ENCODE measurements at places on chromosomes 11 and 22.

- no peak for DNase-seq
Measured at GRCh38 chr11:76838678-76839068, 22.0 kb upstream of the ACER3 start.

DNA sequence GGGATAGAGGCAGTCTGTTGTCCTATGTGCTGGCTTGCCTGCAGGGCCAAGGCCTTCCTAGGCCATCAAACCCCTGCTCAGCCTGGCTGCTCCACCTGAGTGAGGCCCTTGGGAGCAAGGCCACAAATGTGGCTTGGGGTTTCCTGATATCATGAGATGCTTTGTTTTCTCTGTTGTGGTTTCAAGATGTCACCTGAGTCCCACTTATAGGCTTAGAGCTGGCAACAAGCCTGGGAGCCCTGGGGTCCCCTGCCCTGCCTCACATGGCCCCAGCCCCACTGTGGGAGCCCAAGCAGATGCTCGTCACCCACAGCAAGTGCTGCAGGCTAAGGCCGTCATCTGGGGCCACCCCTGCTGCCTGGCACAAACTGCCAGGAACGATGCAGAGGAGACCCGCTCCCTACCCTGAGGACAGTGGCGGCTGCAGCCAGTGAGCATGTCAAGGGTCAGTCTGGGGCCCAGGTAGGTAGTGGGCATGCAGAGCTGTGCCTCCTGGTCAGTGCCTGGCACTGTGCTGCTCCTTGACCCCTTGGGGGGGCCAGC lies 75.4 kb upstream of the KCNQ1OT1 start:
- no peak for DNase-seq

DNA sequence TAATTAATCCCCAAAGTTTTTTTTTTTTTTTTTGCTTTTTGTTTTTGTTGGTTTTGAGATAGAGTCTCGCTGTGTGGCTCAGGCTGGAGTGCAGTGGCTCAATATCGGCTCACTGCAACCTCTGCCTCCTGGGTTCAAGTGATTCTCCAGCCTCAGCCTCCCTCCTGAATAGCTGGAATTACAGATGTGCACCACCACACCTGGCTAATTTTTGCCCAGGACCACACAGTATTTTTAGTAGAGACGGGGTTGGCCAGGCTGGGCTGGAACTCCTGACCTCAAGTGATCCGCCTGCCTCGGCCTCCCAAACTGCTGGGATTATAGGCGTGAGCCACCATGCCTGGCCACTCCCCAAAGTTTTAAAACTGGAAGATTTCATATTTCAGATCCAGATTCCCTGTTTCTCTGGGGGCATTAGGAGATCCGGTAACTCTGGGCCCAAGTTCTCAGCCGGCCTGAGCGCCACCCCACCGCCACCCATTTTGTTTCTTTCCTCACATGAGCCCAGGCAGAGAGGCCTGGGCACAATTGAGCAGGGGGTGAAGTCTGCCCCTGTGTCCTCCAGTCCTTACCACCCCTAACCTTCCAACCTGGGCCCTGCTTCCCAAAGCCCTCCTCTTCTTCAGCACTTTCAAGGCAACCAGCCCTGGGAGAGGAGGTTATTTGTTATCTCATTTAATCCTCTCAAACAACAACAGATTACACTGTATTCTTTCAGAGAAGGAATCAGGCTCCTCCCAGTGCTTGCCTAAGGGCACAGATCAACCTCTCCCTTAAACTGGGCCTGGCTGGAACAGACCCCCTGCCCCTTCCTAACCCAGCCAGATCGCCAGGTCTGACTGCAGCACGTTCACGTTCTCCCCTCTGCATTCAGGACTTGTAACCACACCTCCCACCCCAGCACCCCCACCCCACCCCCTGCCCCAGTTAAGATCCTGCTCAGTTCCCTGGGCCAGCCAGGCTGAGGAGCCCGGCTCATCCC lies 1.9 kb upstream of the CSNK1E start:
- DNase-seq, result no peak

DNA sequence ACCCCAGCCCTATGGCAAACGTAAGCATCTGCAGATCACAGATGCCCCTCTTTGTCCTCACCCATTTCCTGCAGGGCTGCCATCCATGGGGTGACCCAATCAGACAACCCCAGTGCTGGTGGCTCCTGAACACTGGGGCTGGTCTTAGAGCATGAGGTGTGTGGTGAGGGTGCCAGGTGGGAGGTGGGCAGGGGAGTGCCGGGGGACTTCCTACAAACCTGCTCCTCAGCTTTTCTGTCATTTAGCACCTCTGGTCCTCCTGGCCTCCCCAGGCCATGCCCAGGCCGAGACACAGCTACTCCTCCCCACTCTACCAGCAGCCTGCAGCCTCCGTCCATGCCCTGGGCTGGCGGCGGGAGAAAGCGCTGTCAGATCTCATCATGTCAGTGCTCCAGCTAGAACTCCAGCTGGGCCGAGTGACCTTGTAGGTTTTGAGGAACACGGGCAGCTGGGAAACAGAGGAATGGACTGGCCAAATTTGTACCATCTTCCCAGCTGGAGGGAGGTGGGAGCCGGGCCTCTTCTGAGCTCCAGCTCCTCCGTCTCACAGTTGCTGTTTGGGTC lies 157.7 kb upstream of the NECTIN1 start:
- no peak for DNase-seq

DNA sequence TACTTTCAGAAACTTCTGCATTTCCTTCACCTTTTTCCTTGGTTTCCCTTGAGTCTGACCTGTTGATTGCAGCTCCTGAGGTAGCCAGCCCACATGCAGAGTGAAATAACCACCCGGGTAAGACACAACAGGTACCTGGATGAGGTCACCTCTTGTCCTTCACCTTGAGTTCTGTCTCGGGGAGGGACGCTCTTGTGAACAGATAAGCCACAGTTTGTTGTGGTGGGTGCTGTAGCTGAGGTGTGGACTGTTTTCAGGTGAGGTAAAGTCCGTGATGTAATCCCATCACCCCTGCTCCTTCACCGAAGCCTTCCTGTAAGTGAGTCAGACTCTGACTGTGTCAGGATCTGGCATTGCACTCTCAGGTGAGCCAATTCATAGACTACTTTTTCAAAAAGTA lies 183.1 kb downstream of the NAV2 start:
- no peak for DNase-seq

- DNase-seq, result no peak
Measured at GRCh38 chr11:78082146-78082545, 2.5 kb upstream of the NDUFC2 start.

DNA sequence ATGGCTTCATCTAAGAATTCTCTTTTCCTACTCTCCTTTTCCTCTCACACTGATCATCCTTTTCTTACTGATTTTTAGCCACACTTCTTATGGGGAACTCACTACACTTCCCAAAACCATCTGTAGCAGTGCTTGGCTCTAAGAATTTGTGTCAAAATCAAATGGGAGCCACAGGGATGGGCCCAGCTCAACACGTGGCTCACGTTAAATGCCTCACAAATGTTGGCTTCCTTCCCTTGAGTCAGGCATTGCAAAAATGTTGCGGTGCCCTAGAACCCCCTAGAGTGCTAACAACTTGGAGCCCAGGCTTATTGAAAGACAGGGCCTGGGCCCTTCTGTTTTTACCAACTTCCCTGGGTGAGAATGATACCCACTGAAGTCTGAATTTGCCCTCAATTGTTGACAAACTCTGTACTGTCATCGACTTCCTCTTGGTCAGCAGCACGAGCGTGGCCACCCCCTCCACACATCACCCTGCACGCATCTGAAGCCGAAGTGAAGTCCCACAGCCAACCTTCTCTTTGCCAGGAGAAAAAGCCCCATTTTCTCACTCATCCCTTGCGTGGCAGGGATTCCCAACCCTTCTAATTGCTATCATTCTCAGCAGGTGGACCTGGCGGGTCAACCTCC lies 69.7 kb downstream of the ELFN2 start:
- no peak for DNase-seq

DNA sequence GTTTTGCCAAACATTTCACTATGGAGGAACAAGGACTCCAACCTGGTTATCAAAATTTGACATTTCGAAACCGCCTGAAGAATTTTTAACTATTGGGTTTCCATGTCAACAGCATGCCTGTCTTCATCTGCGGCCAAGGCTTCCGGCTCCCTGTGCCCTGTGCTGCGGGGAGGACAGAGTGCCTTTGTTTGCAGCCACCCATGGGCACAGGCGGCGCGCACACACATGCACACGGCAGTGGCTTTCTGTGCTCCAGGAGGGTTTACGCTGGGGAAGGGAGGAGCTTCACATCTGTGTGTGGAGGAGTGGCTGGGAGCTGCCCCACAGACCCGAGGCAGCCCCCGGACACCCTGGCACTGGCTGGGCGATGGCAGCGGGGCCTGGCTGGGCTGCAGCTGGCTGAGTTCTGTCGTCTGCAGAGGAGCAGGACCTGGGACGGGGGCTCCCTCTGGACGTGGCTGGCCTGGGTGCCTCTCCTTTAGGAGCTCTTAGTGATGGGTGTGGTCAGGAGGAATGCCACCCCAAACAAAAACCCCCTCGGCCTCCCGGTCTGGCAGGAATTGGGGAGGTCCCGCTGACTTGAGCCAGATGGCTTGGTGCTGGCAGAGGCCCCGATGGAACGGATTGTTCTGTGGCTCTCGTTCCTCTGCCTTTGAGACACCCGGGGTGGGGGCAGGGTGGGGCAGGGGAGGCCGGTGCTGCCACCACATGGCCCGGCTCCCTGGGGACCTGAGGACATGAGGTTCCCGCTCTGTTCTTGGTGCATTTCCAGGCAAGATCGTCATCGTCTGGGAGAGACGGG lies 1290.9 kb downstream of the BRD1 start:
- no peak for DNase-seq

GRCh38 chr11:128227466-128227865 lies 359.9 kb downstream of the ETS1 start:
- no peak for DNase-seq

DNA sequence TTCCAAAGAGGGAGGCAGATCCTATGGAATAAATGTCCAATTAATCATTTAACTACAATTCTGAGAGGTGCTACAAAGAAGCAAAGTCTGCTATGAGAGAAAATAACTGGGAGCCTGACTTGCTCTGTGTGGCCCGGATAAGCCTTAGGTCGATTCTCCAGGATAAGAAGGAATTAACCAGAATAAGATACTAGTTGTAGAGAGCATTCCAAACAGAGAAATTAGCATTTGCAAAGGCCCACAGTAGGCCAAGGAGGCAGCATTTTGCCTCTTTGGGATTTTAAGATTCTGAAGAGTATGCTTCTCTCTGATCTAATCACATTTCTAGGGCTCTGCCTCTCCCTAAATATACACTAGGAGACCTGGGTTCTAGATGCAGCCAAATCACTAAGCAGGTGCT lies 113.7 kb downstream of the SNX19 start:
- DNase-seq, result no peak

DNA sequence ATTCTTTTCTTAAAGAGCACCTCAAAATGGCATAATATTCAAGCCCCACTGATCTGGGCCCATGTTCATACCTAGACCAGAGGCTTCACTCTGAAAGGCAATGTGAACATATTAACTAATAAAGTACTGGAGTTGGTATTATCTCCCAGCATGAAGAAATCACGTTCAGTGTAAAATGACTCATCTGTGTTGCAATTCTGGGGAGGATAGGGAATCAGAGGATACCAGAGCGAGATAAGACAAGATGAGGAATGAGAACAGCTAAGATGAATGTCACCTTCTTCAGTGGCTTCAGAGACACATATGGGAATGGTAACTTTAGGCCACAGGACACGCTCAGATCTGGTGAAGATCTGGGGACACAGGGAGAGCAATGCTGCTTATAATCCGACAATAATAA lies 121.1 kb downstream of the NTM start:
- DNase-seq, result no peak

DNA sequence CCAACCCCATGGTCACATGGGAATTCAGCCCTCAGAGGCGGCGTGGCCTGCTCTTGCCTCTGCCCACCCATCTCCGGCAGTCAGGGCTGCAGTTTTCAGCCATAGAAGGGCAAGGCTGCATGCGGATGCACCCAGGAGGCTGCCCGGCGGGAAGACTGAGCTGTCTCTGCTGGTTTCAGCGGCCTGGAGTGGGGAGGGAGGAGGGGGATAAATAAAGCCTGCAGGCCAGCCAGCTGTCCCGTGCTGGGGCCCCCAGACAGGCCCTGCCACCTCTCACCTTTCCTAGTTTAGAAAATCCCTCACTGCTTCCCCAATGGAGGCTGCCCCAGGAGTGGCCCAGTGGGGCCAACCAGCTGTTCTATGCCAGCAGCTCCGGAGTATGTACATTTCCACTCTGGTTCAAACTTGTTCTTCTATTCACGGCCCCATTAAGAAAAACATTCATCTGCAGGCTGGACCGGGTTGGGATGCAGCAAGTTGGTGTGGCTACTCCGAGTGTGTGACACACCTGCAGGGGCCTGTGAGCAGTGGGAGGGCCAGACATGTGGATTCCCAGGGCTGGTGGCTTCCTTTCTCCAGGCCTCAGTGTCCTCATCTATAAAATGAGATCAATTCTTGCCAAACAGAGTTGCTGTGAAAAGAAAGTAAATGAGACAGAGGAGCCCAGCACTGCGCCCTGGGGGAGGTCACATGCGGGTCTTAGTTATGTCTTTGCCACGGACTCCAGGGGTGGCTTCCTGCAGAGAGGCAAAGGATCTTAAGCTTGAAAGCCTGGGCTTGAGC lies 5.0 kb downstream of the MICALL1 start:
- DNase-seq, result no peak

GRCh38 chr22:43381693-43382092 lies 30.1 kb upstream of the MPPED1 start:
- no peak for DNase-seq

GRCh38 chr11:1014276-1014675 lies 22.2 kb downstream of the MUC6 start:
- DNase-seq, result no peak

DNA sequence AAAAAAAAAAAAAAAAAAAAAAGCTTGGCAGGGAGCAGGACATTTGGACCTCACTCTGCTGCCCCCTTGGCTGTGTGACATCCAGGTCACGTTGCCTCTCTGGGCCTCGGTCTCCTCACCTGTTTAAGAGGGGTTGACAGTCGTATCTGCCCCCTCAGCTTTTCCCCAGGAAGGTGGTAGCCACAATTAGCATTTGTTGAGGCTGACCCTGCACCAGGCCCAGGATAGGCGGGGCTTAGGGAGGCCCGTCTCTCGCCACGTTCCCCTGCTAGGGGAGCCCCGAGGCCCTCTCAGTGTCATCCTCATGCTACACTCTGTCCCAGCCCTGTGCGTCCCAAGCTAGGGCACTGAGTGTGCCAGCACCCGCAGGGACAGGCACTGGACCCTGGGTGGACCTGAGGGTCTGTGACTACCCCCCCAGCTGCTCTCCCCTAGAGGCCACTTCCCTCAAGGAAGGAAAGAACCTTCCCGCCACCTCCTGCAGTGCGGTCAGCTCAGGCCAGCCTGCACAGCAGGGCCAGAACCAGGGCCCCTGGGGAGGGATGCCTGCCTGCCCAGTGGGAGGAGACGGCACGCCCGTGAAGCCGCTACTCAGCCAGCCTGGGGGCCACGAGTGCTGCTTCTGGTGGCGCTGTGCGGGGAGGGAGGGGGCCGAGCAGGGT lies 38.5 kb upstream of the PPARA start:
- no peak for DNase-seq
